ENCODE measurements at places on chromosomes 6 and 20.
A peak's percentile ranks its signal among the peaks of the same experiment; 100 is the strongest.

GRCh38 chr6:79520534-79520933, 16.7 kb downstream of the LCA5 start:
- no peak for DNase-seq
- H3K27me3 ChIP-seq: no peaks in the 10 kb centered on the region
- no peaks in the 10 kb centered on the region for H3K36me3 ChIP-seq

DNA sequence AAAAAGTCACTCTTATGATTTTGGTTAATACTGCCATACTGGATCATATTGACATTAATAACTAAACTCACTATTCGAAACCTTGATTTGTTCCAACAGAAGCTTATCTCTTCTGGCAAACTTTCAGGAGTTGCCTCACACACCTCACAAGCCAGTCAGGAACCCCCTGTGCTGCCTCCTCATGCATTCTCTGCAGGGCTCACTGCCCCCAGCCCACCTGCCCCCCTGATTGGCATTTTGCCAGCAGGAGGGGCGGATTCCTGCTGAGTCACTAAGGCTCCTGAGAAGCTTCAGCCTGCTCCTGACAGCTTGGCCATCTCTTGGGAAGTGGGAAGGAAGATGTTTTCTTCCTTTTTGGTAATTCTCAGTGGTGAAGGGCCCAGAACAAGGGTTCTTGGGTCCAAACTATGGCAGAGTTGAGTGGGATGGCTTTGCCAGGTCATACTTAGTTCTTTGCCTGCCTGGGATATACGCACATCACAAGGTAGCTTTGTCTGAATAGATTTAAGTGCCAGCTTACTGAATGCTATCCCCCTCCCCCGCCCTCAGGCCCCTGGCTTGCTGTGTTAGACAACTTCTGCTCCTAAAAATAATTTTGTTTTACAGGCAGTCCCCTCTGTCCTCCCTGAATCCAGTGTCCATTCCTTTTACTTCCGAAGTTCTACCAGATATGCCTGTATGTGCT, 31.4 kb downstream of the SLC35F1 start:
- no peaks in the 10 kb centered on the region for H3K36me3 ChIP-seq
- DNase-seq: peak; percentile 43
- H3K4me1 ChIP-seq: peaks cover 7% of the 10 kb centered on the region
- H3K4me3 ChIP-seq: no peak overlapping the region
- H3K27me3 ChIP-seq: no peaks in the 10 kb centered on the region

DNA sequence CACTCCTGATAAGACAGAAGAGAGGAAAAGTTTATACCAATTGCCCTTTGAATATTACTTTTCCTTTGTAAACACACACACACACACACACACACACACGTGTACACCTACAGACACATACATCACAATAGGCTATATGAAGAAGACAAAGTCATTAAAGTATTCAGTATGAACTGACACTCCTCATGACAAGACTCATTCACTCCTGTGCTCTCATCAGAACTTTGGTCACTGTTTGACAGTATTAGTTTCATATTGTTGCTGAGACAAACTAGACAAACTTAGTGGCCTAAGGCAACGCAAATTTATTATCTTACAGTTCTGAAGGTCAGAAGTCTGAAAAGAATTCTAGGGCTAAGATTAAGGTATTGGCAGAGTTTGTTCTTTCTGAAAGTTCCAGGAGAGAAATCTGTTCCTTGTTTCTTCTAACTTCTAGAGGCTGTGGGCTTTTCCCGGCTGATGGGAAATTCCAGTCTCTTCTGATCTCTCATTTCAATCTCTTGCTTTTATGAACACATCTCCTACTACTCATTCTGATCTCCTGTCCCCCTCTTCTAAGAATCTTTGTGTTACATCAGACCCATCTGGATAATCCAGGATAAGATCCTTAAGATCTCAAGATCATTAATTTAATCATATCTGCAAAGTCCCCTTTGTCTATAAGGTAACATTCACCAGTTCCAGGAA, 171.3 kb downstream of the HACE1 start:
- no peak overlapping the region for H3K4me3 ChIP-seq
- no peaks in the 10 kb centered on the region for H3K4me1 ChIP-seq
- no peaks in the 10 kb centered on the region for H3K27me3 ChIP-seq
- no peaks in the 10 kb centered on the region for H3K36me3 ChIP-seq
- no peak overlapping the region for H3K27ac ChIP-seq
- DNase-seq: no peak

GRCh38 chr6:31769684-31770371, 7.3 kb downstream of the VWA7 start:
- DNase-seq: peak; percentile 84
- no peak overlapping the region for H3K4me3 ChIP-seq
- peaks cover 11% of the 10 kb centered on the region for H3K4me1 ChIP-seq
- no peaks in the 10 kb centered on the region for H3K27me3 ChIP-seq
- no peak overlapping the region for H3K27ac ChIP-seq

- H3K4me3 ChIP-seq: no peak overlapping the region
- DNase-seq: no peak
- no peaks in the 10 kb centered on the region for H3K36me3 ChIP-seq
- H3K27ac ChIP-seq: no peak overlapping the region
Observed at GRCh38 chr6:111808493-111808892, 64.8 kb downstream of the FYN start.

GRCh38 chr6:148530394-148530953, 187.8 kb downstream of the SASH1 start:
- peak; percentile 56 for DNase-seq
- H3K4me3 ChIP-seq: no peak overlapping the region
- H3K4me1 ChIP-seq: peaks cover 10% of the 10 kb centered on the region
- peaks cover 14% of the 10 kb centered on the region for H3K36me3 ChIP-seq
- H3K27me3 ChIP-seq: no peaks in the 10 kb centered on the region

DNA sequence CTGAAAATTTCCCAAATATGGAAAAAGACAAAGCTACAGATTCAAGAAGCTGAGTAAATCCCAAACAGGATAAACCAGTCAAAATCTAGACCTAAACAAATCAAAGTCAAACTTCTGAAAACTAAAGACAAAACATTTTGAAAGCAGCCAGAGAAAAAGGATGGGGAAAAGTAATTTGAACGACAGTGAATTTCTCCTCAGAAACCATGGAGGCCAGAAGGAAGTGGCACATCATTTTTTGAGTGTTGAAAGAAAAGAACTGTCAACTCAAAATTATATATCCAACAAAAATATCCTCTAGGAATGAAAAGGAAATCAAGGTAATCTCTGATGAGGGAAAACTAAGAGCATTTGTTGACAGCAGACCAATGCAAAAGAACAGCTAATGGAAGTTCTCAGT, 6.8 kb downstream of the RAB23 start:
- no peaks in the 10 kb centered on the region for H3K27me3 ChIP-seq
- H3K4me3 ChIP-seq: no peak overlapping the region
- no peaks in the 10 kb centered on the region for H3K36me3 ChIP-seq
- no peak for DNase-seq
- H3K4me1 ChIP-seq: peaks cover 3% of the 10 kb centered on the region
- no peak overlapping the region for H3K27ac ChIP-seq

GRCh38 chr6:3670356-3670755, 81.2 kb downstream of the PXDC1 start:
- H3K4me3 ChIP-seq: no peak overlapping the region
- H3K27me3 ChIP-seq: no peaks in the 10 kb centered on the region
- peaks cover 3% of the 10 kb centered on the region for H3K4me1 ChIP-seq
- no peak overlapping the region for H3K27ac ChIP-seq
- H3K36me3 ChIP-seq: no peaks in the 10 kb centered on the region
- DNase-seq: no peak

DNA sequence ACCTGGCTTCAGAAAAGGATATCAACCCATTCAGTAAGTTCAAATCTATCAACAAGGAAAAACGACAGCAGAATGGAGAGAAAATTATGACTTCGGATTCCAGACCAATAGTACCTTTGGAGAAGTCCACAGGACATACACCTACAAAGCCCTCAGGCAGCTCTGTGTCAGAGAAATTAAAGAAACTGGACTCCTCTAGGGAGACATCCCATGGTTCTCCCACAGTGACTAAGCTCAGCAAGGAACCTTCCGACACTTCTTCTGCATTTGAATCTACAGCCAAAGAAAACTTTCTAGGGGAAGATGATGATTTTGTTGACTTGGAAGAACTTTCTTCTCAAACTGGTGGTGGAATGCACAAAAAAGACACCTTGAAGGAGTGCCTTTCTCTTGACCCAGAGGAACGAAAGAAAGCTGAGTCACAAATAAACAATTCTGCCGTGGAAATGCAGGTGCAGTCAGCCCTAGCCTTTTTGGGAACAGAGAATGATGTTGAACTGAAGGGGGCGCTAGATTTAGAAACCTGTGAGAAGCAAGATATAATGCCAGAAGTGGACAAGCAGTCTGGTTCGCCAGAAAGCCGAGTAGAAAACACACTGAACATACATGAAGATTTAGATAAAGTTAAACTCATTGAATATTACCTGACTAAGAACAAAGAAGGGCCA, 67.4 kb upstream of the HINT3 start:
- peak; percentile 89 for DNase-seq
- no peaks in the 10 kb centered on the region for H3K36me3 ChIP-seq
- no peaks in the 10 kb centered on the region for H3K4me1 ChIP-seq
- no peak overlapping the region for H3K4me3 ChIP-seq

GRCh38 chr6:26173836-26174145, 86.6 kb downstream of the HFE start:
- no peaks in the 10 kb centered on the region for H3K27me3 ChIP-seq
- no peaks in the 10 kb centered on the region for H3K36me3 ChIP-seq
- no peak for DNase-seq
- H3K4me3 ChIP-seq: no peak overlapping the region

DNA sequence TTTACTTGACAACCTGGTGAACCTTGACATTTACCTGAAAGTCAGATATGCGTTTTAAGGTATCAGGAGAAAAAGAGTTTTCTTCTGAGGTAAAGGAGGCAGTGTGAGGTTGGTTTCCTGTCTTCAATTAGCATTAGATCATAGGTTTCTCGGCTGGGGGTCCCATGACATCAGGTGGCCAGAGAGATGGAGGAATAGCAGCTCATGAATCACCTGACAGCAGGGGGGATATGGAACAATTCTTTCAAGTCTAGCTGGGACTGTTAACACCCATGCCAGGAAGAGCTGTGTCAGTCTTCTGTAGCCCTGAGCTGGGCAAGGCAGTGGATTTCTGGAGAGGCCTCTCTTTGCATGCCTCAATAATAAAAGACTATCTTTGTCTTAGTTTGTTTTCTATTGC, 108.0 kb upstream of the TMEM170B start:
- no peak overlapping the region for H3K27ac ChIP-seq
- H3K4me3 ChIP-seq: no peak overlapping the region
- peaks cover 23% of the 10 kb centered on the region for H3K4me1 ChIP-seq
- H3K36me3 ChIP-seq: no peaks in the 10 kb centered on the region

DNA sequence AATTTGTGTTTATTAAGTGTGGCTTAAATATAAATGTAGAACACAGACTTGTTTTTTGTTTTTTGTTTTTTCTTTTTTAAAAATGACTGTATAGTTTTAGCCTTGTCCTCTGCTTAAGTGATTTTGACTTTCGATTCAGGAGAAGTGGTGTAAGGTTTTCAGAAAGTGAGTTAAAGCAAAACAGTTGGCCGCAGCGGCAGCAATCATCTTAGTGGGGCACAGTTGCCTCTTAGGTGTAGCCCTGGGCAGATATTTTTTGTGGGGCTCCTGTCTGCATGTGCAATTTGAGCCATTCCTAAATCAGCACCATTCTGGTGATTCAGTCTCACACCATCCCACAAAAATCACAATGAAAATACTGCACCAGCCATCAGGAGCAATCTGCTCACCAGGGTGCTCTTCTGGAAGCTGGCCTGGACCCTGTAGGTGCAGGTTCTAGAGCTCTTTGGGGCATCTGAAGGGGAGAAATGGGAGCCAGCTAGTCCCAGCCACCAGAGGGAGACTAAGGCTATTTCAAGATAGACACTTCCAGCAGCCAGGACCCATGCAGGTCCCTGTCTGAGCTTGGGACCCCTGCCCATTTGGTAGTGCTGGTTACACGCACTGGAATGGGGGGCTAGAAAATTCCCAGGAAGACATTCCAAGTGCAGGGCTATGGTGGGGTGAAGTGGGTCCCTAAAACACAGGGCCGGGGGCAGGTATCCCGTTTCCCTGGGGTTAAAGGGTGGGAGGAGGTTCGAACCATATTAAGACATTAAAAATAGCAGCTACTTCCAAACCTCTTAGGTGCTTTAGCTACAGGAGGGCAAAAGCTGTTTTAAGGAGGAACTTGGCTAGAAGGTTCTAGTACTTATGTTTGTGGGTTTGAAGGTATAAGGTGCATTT, 156.6 kb downstream of the NFATC2 start:
- no peak overlapping the region for H3K27ac ChIP-seq
- H3K27me3 ChIP-seq: no peaks in the 10 kb centered on the region
- peak; percentile 76 for DNase-seq
- H3K36me3 ChIP-seq: no peaks in the 10 kb centered on the region

GRCh38 chr6:150600301-150601017, 774 bp downstream of the PLEKHG1 start:
- peak overlapping the region; percentile 80 for H3K4me3 ChIP-seq
- no peaks in the 10 kb centered on the region for H3K36me3 ChIP-seq
- H3K4me1 ChIP-seq: peaks cover 7% of the 10 kb centered on the region
- peak; percentile 95 for DNase-seq
- H3K27me3 ChIP-seq: peaks cover 62% of the 10 kb centered on the region
- no peak overlapping the region for H3K27ac ChIP-seq

- H3K27me3 ChIP-seq: no peaks in the 10 kb centered on the region
- no peak for DNase-seq
- no peak overlapping the region for H3K4me3 ChIP-seq
Observed at GRCh38 chr6:51553246-51554015, 534.0 kb downstream of the PKHD1 start.

- DNase-seq: no peak
- H3K27me3 ChIP-seq: no peaks in the 10 kb centered on the region
- H3K4me3 ChIP-seq: no peak overlapping the region
- H3K36me3 ChIP-seq: no peaks in the 10 kb centered on the region
- H3K27ac ChIP-seq: no peak overlapping the region
- peaks cover 29% of the 10 kb centered on the region for H3K4me1 ChIP-seq
Observed at GRCh38 chr6:33609528-33609927, 11.6 kb upstream of the ITPR3 start.

GRCh38 chr20:62605236-62605943, 36.9 kb upstream of the SLCO4A1 start:
- H3K4me3 ChIP-seq: no peak overlapping the region
- no peak for DNase-seq
- peaks cover 22% of the 10 kb centered on the region for H3K4me1 ChIP-seq
- H3K27me3 ChIP-seq: no peaks in the 10 kb centered on the region
- peak overlapping the region; percentile 24 for H3K27ac ChIP-seq
- H3K36me3 ChIP-seq: no peaks in the 10 kb centered on the region

- no peaks in the 10 kb centered on the region for H3K36me3 ChIP-seq
- no peaks in the 10 kb centered on the region for H3K4me1 ChIP-seq
- DNase-seq: no peak
- no peaks in the 10 kb centered on the region for H3K27me3 ChIP-seq
- H3K27ac ChIP-seq: no peak overlapping the region
Observed at GRCh38 chr6:13261464-13261994, 66.8 kb downstream of the TBC1D7 start.

DNA sequence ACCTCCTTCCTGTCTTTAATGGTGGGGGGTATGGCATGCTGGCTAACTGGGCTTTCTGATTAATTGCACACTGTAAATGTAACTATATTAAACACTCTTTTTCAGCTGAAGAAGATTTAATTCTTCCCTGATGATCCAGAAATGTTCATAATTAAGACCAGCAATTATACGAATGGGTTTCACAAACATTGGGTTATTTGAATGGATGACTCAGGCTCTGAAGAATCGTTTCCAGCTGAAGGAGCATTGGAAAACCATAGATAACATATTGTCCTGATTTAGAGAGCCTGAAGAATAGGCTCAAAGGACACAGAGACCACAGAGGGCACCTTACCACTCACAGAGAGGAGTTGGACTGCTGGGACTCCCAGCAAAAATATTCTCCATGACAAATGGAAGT, 130.7 kb upstream of the SSTR4 start:
- no peaks in the 10 kb centered on the region for H3K4me1 ChIP-seq
- no peaks in the 10 kb centered on the region for H3K36me3 ChIP-seq
- no peaks in the 10 kb centered on the region for H3K27me3 ChIP-seq

Measured in GM23338 (cell line).